ENCODE measurements at places on chromosomes 12 and 14.
A peak's percentile ranks its signal among the peaks of the same experiment; 100 is the strongest.

DNA sequence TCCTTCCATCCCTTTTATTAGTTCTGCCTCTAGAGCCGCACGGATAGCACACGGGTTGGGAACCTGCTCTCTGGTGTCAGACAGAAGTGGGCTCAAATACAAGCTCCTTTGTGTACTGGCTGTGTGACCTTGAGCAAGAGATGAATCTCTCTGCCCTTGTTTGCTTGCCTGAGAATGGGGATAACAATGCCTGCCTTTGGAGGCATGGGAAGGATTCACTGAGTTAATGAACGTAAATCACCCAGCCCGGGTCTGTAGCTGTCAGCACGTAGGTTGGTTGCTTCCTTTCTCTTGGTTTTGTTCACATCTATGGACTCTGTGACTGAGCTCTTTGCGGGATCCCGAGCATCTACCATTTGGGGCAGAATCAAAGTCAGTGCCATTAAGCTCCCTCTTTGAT, 79.3 kb upstream of the NRXN3 start:
- no peak for DNase-seq

DNA sequence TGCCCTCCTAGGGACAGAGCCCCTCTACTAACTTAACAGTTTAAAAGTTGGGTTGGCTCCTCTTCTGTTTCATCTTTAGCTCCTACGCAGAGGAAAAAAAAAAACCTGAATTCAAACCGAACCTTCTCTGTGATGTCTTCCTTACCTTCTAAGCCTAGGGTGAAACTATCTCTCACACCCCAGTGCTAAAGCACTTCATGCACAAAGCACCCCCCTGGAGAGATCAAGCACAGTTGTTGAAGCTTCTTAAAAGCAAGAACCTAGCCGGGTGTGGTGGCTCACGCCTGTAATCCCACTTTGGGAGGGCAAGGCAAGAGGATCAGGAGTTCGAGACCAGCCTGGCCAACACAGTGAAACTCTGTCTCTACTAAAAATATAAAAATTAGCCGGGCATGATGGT, 37.6 kb downstream of the CORO1C start:
- DNase-seq: no peak

- DNase-seq: no peak
Measured at GRCh38 chr12:71440763-71441748, 1.5 kb downstream of the LGR5 start.

DNA sequence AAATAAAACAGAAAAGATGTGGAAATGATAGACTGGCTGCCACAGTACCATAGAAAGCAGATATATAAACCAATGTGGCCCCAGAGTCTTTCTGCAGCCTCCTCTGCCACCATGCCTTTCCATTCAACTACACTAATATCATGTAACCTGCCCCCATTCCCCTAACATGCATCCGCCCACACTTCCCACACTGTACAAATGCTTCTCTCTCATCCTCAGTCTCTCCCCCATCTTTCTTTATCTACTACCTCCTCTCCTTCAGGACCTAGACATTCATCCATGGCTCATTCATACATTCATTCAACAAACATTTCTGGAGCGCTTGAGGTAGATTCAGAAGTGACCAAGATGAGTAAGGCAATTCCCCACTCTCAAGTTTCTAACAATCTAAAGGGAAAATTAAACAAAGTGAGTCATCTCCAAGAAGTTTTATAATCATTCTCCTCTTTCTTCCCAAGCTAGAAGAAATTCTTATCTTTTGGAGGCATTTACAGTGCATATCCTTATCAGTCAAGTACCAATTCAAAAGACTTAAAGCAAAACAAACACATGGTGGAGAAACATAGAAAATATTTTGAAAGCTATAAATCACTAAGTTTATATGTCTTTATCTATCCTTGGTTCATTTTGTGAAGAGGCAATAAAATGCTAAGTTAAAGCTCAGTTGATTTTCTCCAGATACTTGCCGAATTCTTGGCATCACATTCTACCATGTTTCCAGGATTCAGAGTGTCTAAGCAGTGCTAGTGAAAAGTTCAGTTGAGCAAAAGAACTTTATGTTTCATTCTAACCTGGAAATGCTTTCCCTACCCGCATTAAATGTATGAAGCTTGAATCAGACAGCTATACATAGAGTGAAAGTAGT, 70.5 kb upstream of the FRMD6 start:
- no peak for DNase-seq

DNA sequence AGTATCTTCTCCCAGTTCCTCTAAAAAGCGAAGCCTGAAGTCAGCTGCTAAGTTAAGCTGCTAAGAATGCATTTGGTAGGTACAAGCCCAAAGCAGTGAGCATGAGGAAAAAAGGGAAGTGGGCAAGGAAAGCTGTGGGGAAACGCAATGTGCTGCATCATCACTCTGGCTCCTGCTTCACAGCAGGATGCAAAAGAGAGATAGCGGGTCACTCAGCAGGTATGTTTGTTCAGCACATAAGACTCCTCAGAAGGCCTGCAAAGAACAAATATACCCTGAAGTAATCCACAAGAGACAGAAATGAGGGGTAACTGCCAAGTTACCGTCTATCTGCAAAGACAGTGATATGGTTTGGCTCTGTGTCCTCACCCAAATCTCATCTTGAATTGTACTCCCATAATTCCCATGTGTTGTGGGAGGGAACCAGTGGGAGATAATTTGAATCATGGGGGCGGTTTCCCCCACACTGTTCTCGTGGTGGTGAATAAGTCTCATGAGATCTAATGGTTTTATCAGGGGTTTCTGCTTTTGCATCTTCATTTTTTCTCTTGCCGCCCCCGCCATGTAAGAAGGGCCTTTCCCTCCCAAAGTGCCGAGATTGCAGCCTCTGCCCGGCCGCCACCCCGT, 127.4 kb upstream of the EGLN3 start:
- no peak for DNase-seq

GRCh38 chr14:52399921-52400595, 85.9 kb downstream of the PTGER2 start:
- DNase-seq: no peak

DNA sequence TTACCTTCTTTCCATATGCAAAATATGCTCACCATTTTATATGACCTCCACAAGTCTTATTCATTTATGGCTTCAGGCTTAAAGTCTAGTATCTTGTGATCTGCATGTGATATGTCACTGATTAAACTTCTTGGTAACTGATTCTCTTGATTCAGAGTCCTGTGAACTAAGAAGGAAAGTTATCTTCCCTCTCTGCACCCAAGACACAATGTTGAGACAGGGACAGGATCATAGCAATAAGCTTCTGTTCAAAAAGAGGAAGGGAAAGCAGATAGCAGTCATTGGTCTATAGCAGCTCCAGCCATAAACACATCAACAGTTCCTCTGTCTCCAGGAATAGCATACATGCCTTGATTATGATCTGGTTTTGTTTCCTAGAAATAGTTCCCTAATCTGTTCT, 103.1 kb downstream of the UNC79 start:
- DNase-seq: no peak

GRCh38 chr12:59459966-59460660, 135.7 kb upstream of the SLC16A7 start:
- no peak for DNase-seq

- no peak for DNase-seq
Measured at GRCh38 chr12:53191885-53192530, 11.3 kb upstream of the CSAD start.

DNA sequence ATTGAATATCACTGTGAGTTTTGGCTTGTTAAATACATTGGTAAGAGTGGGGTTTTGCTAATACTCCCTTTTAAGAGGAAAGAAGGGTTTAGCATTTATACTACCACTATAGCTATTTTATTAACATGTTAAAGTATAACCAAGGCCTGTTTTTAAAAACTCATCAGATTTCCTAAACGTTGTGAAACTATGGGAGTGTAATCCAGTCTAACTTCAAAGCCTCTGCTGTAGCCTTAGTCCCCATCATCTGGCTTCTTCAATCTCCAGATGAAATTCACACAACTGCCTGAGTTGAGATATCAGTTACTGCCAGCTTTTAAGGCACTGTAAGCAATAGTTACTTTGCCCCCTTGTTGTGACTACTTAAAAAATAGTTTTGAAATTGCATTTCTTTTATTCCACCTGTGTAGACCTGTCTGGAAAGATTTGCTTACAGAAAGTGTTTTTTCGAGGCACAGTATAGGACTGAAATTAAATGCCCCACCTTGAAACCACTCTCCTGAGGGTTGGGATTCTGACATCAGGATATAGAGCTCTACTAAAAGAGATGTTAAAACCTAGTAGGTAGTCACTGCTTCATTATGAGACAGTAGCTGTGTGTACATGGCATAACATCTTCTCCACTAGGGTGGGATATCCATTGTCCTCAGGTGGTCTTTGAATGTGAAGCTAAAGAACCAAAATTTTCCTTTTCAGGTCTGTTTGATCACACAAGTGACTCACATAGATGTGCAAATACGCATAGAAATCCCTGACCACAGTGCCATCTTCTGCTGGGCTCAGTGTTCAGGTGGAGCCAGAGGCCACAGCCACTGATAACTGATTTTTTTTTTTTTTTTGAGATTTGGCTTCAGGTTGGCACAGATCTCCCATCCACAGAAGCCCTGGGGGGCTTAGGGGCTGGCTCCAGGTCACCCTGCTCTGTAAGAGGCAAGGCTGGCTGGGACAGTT, 125.5 kb downstream of the DAAM1 start:
- DNase-seq: no peak

GRCh38 chr12:29656762-29657538, 126.8 kb downstream of the TMTC1 start:
- no peak for DNase-seq

GRCh38 chr12:20474443-20474842, 106.1 kb downstream of the PDE3A start:
- DNase-seq: no peak

- DNase-seq: no peak
Measured at GRCh38 chr14:105204206-105204930, 23.3 kb upstream of the NUDT14 start.

DNA sequence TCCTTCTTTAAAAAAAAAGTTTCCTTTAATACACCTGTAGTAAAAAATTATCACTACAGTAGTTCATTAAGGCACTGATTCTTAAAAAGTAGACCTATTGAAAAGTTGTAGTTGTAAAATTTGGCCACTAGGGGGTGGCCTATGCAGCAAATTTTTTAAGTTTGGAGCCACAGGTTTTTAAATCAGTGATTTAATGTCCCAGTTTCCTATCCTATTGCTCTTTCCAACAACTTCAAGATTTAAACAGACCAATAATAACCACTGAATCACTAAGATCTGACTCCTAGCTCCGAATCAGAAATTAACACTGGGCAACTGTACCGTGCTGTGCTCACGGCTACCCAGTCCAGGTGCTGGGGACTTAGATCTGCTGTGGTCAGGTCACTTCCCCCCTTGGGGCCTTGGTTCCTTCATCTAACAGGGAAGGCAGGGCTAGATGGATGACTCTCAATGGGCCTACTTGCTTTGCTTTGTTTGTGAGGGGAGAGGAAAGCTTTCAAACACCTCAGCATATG, 279.3 kb downstream of the MED13L start:
- peak; percentile 33 for DNase-seq

DNA sequence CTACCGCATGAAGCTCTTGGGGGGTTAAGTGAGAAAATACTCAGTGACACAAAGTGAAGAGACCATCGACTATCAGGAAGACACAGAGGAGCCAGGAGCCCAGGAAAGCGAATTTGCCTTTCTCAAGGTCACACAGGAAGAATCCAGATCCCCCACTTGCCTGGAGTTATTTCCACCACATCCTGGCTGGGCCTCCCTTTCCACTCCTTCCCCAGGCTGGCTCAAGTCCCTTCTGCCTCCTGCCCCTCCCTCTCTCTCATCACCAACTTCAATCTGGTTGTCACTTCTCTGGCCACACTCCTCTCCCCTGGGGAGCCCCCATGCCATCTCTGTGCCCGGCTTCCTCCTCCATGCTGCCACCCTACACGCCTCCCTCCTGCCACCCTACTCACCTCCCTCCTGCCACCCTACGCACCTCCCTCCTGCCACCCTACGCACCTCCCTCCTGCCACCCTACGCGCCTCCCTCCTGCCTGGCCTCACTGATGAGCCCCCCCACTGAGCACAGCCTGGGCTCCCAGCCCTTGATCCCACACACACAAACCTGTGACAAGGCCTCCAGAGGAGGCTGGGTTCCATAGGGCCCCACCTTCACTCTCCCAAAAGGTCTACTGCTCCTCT, 6.3 kb downstream of the SCNN1A start:
- DNase-seq: no peak

DNA sequence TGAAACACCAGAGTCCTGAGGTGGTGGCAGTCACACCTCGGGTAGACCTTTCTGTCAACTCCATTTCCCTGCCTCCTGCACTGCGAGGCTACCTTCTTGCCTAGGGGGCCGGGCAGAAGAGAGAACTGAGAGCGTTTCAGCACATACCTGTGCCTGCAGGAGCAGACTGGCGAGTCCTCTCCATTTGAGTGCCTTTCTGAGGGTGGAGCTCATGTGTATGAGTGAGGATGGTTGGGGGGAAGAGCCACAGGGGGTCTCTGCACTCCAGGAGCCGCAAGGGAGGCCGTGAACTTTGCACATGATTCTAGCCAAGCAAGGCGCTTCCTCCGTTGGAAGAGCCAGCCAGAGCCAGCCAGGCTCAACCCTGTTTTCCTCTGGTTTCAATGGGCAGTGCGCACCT, 31.0 kb upstream of the CCND2 start:
- no peak for DNase-seq

DNA sequence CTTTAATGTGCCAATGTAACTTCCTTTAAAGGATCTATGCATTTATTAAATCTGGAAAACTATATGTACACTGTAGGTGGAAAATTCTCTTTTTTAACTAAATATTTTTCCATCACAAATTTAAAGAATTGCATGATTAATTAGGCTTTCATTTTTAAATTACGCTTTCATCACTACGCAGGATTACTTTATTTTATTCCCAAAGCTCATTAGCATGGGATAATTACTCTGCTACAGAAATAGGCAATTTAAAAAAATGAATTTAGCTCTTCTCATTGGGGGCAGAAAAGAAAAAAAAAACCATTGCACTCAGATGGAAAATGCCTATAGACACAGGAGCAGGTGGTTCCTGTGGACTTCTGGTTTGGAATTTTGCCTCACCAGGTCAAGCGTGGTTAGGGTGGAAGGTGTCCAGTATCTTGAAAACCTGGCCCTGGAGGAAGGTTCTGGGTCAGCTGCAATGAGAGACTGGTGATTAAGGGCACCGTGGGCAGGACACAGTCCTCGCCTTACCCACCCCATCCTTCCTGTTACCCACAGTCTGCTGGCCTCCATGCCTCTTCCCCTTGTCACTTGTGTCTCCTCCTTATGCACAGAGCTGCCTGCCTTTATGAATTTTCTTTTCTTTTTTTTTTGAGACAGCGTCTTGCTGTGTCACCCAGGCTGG, 17.3 kb upstream of the RIN3 start:
- DNase-seq: no peak

- no peak for DNase-seq
Measured at GRCh38 chr14:93683226-93683625, 105.1 kb downstream of the PRIMA1 start.

All from NCI-H446 (cell line).